Left ventricle myocardium superior (tissue), 1 donor: ENCODE measurements at places on chromosomes 1 and 21. TPM values are rescaled to one million over a fixed set of nuclear protein-coding genes. Genes with fewer than 3 reads are reported as not detected.

Gene LHX4
- not detected for total RNA-seq

Gene DMRTA2
- not detected for total RNA-seq

DNA sequence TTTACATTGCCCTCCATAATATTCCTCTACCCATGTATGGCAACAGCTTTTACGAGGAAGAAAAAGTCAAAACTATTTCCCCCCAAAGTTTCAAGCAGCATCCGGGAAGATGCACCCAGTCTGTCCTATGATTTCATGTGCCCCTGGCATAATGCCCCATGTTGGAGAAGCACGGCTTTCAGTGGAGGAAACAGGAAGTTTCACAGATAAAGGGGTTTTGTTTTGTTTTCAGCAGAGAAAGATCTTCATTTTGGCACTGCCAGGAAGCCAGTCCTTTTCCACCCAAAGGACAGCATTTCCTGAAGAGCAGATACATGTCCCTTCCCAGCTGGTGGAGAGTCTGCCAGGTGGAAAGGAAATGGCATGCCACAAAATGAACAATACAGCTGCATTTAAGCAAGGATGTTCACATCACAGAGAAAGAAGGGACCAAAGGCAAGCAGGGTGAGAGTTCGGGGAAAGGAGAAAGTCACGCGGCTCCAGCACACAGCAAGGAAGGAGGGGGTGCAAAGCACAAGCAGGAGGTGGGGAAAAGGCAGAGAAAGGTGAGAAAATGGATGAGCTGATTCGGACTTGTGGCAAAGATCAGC lies 95.3 kb upstream of the HIVEP3 start:
- DNase-seq = no peak

Gene CCSAP
- 2.1 TPM for total RNA-seq

- no peak for DNase-seq
Observed at GRCh38 chr1:180402001-180402400, 100.4 kb downstream of the ACBD6 start.

DNA sequence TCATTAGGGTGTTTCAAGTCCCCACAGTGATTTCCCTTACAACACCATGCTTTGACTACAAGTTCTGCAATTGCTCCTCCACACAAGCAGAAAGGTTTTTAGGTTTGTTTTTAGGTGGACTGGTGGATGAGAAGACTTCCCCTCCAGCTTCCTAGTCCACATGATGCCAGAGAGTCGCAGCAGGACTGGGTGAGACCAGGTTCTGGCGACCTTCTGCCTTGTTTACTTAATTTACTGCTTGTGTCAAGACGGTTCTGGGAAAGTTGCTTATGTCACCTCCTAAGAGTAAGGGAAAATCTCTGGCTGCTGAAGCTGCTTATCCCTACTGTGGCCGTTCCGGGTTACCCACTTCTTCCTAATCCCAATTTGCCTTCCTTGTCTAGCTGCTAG lies 76.4 kb downstream of the GLUL start:
- no peak for DNase-seq

GRCh38 chr1:205012391-205013140 lies 30.4 kb upstream of the CNTN2 start:
- DNase-seq = no peak

GRCh38 chr1:18309552-18310155 lies 171.1 kb upstream of the KLHDC7A start:
- no peak for DNase-seq

- DNase-seq = no peak
Observed at GRCh38 chr1:7565099-7565750, 205.9 kb upstream of the VAMP3 start.

Gene ATP1A4
- not detected for total RNA-seq

GRCh38 chr21:42112857-42113256 lies 41.7 kb downstream of the UMODL1 start:
- no peak for DNase-seq

- DNase-seq = no peak
Observed at GRCh38 chr1:244913806-244914205, 49.5 kb upstream of the HNRNPU start.

DNA sequence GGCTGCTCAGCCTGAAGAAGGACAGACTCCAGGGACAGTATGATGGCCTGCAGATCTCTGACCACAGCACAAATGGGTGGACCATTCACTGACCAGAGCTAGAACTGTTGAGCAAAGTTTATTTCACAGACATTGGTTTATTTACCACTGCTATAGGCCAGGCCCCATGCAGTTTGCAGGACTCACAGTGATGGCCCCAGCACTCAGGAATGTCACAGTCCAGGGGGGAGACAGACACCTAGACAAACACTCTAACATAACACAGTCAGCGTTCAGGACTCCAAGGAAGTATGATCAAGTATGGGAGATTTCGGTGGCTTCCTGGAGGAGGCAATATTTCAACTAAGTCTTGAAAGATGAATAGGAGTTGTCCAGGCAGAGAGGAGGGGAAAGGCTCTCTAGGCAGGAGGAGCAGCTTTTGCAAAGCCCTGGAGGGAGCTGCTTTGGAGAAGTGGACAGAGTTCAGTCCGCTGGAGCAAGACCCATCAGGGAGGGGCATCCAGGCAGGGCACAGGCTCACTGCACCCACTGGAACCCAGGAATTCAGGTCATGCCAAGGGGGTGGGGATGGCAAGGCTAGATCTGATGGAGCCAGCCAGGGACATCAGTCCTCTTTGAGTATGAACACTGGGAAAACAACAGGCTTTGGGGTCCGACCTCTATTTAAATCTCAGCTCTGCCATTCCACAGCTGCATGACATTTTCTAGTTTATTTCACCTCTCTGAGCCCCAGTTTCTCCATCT lies 454.3 kb downstream of the MATN1 start:
- DNase-seq = no peak

DNA sequence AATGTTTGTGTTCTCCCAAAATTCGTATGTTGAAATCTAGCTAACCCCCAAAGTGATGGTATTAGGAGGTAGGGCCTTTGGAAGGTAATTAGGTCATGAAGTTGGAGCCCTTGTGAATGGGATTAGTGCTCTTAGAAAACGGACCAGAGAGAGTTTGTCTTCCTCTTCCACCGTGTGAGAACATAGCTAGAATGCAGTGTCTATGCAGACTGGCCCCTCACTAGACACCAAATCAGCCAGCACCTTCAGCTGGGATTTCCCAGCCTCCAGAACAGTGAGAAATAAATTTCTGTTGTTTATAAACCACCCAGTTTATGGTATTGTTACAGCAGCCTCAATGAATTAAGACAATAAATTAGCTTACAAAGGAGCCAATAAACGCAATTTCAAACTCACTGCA lies 58.0 kb downstream of the KIAA0319L start:
- no peak for DNase-seq

- no peak for DNase-seq
Observed at GRCh38 chr21:15788847-15789523, 59.2 kb downstream of the USP25 start.

Gene LRRN2
- total RNA-seq = 2.3 TPM

GRCh38 chr1:218938259-218938658 lies 235.4 kb upstream of the LYPLAL1 start:
- no peak for DNase-seq

DNA sequence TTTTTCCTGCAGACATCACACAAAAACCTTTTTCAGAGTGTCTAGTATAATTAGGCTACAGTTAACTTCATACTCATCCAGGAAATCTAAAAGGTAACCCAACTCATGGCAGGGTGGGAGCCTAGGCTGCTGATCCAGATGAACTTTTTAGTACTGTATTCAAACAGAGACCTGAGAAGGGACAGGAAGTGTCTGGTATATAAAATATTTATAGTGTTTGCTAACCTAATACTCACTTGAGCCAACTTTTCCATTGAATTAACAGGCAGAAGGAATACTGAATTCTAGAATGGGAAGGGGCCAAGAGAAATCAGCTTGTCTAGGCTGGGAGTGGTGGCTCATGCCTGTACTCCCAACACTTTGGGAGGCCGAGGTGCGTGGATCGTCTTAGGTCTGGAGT lies 22.2 kb upstream of the NKAIN1 start:
- no peak for DNase-seq

DNA sequence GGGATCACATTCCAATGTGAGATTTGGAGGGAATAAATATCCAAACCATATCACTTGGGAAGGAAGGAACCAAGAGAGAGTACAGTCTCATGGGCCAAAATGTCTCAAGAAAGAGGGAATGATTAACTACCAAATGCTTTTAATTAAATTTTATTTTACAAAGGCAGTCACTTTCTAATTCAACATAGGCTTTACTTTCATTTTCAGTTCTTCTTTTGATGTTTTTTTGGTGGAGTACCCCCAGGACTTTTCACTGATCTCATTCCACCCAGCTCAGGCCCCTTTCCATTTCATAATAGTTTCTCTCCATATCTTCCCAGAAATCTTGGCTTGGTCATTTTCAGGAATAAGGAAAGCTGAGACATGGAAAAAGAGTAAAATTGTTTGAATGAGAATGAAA lies 5.1 kb upstream of the SLAMF7 start:
- no peak for DNase-seq

Gene MTARC1
- total RNA-seq = 3.5 TPM

Gene FAM72D
- total RNA-seq = not detected

DNA sequence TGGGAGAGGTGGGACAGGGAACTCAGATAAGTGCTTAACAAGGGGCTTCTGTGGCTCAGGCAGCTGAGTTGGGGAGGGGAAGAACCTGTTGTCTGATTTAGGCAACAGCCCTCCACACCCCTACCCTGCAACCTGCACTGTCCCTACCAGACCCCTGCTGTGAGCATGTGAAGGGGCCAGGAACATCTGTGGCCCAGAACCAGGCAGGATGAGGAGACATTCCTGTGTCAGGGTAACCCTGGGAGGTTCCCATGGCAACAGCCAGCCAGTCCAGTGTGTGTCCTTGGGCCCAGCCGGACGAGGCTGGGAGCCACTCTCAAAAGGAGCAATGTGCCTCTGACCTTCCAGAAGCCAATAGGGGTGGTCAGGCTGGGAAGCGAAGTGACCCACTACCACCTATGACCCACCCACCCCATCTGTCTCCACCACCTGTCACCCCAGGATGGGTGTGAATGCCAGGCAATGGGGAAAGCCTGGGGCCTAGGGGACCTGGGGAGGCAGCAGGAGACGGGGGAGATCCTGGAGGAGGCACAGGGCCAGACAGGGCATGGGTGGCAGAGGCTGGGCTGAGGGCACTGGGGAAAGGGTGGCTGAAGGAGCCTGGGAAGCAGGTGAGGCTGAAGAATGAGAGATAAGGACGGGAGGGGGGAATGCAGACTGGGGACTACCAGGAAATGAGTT lies 5.0 kb upstream of the PMVK start:
- DNase-seq = peak; percentile 43

DNA sequence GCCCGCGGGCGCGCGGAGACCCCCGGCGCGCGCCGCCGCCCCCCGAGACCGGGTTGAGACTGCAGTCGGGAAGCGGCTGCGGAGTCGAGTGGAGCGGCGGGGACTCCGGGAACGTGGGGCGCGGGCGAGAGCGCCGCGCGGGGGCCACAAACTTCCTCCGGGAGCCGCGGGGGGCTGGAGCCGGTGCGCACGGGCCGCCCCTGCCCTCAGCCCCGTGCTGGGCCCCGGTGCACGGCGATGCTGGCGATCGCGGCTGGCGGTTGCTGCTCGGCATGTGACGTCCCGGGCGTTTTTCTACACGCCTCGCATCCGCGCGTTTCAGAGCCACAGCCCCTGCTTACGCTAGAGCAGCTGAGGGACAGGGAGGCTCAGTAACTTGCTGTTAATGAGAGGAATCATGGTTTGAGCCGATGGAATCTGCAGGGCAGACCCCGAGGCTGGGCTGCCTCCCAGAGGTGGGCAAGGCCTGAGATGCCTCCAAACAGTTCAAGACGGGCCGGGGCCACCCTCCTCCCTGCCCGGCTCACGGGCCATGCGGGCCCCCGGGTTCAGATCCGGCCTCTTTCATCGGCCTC lies 520 bp downstream of the TMEM201 start:
- peak; percentile 57 for DNase-seq

DNA sequence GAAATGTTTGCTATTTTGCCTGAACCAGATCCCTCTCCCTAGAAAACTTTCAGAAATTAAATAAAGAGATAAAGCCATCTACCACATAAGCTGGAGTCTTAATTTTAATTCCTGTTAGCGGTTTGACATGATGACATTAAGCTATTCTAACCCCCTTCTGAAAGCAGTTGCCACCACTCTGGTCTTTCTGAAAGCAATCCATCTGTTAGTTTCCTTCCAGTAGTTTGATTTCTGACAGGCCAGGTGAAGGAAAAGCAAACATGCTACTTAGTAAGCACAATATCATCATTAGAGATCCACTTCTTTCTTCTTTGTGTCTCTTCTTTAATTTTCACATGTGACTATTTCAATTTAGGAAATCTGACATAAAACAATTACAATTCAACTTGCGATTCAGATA lies 39.9 kb downstream of the RGL1 start:
- DNase-seq = no peak

GRCh38 chr1:109475261-109475660 lies 8.4 kb upstream of the ATXN7L2 start:
- DNase-seq = no peak

Gene SERTAD4
- 4.1 TPM for total RNA-seq

Gene LENEP
- not detected for total RNA-seq

DNA sequence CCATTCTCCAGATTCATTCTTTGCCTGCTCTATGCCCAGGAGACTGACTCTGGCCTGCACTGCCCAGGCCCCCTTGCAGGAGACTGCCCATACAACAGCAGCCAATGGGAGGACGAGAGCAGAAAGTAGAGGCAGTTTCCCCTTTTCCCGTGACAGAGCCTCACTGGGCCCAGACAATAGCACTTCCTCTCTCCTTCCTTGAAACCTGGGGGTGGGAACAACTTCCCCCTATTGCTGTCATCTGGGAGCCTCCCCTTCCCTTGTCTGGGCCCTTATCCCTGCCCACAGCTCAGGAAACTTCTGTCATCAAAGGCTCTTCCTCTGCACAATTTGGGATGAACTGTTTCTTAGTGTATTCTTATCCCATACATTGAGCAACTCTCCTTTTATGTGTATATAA lies 60.8 kb upstream of the KCNJ15 start:
- DNase-seq = no peak

DNA sequence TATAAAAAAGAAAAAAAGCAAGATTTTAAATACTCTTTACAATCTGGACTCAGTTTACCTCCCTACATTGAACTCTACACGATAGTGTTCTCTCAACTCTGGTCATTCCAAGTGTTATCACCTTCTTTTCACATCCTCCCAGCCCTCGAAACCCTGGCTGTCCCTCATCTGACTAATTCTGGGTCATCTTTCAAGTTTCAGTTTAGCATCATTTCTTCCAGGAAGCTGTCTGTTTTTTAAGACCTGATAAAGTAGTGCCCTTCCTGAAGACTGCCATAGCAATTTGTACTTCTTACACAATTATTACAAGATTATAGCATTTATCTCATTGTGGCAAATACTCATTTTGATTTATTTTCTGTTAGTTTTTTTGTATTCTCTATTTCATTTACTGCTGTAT lies 1.2 kb downstream of the ALG14 start:
- DNase-seq = no peak

- DNase-seq = no peak
Observed at GRCh38 chr1:84502927-84503326, 3.3 kb upstream of the SPATA1 start.

GRCh38 chr1:227395426-227396028 lies 77.2 kb upstream of the CDC42BPA start:
- no peak for DNase-seq

GRCh38 chr1:165114022-165114888 lies 242.3 kb downstream of the LMX1A start:
- DNase-seq = no peak
